Omental fat pad (tissue), 4 donors: ENCODE measurements at places on chromosomes 13 and 19. TPM values are rescaled to one million over a fixed set of nuclear protein-coding genes. Genes with fewer than 3 reads are reported as not detected.

Gene HS6ST3
- 0.09 TPM for total RNA-seq

GRCh38 chr13:21663197-21663596 lies 7.7 kb upstream of the FGF9 start:
- no peak for DNase-seq

Gene PTGIR
- total RNA-seq, result 10.2 TPM

- DNase-seq, result no peak
Measured at GRCh38 chr13:34926508-34926907, 15.6 kb upstream of the NBEA start.

DNA sequence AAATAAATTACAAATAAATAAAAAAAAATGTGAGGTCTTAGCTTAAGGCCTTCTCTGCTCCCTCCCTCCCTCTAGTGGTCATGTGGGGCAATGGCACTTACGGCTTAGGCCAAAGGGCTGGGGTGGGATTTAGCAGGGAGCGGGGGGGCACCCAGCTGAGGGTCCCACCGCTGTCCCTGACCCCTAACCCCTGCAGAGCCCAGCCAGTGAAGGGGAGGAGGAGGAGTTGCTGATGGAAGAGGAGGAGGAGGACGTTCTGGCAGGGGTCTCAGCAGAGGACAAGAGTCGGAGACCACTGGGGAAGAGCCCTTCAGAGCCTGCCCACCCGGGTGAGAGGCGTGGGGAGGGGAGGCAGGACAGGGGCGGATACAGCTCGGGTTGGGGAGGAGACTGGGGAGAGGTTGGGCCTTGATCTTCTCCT lies 9.3 kb downstream of the MPND start:
- DNase-seq, result no peak

DNA sequence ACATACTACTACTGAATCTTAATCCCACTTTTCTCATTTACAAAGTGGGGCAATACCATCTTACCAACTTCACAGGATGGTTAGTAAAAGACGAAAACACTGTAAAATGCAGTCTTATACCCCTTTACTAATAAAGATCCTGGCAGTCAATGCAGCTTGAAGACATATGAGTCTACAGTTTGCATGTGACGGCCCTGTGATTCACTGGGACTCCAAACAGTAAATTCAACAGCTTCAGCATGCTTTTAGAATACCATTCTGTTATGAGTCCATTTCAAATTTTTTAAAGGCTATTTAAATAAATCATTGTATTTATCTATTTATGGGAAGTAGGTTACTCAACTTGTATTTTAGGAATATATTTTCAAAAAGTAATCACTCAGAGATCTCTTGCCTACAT lies 629.1 kb downstream of the LIG4 start:
- DNase-seq, result no peak

DNA sequence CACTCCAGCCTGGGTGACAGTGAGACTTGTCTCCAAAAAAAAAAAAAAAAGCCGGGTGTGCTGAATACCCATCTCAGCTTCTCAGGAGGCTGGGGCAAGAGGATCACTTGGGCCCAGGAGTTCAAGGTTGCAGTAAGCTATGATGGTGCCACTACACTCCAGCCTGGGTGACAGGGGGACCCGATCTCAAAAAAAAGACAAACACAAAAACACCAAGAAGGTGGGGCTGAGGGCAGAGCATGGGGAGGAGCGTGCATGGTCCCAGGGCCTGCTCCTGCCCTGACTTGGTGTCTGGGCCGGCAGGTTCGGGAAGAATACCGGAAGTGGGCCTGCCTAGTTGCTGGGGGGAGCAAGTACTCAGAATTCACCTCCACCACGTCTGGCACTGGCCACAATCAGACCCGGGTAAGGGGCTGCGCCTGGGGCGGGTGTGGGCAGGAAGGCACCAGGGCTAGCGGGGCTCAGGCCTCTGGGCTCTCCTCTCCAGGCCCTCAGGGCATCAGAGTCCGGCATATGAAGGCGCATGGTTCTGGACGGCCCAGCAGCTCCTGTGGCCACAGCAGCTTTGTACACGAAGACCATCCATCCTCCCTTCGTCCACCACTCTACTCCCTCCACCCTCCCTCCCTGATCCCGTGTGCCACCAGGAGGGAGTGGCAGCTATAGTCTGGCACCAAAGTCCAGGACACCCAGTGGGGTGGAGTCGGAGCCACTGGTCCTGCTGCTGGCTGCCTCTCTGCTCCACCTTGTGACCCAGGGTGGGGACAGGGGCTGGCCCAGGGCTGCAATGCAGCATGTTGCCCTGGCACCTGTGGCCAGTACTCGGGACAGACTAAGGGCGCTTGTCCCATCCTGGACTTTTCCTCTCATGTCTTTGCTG lies 11.3 kb downstream of the DDX39A start:
- DNase-seq, result no peak

Gene MYCBP2
- total RNA-seq, result 179 TPM

- no peak for DNase-seq
Measured at GRCh38 chr13:111282425-111282824, 38.0 kb upstream of the TEX29 start.

DNA sequence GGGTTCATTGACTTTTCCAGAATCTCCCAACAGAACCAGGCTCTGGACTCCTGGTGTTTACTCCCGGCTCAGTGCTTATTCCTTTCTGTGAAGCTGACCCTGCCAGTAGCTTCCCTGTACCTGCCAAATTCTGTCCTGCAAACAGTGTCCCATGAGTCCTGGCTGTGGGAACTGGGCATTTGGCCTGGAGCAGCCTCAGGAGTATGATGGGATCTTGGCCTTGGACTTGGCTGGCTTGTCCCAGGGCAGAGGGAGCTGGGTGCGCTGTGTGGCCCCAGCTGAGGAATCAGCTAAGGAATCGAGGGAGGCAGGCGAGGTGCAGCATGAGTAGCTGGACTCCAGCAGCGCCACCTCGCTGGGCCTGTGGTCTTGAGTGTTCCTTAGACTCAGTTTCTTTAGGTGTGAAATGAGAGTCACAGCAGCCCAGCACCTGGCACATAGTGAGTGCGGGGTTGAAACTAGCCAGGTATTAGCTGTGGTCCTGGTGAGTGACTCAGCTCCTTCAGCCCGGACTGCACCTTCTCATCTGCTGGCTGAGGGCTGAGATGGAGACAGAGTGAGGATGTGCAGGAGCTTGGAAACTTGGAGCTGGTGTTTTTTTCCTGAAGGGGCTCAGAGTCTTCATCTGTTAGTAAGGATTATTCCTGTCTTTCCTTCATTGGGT lies 10.4 kb downstream of the CLASRP start:
- no peak for DNase-seq

DNA sequence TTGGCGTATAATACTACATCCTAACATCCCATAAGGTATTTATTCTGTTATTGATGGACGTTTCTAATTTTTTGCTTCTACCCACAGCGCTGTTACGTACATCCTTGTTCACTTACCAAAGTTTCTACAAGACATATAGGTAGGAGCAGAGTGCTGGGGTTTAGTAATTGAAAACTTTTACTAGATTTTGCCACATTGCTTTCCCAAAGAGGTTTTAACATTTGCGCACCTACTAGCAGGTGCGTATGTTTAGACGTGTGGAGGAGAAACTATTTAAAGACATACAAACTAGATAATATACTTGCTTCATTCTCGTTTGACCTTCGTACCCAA lies 559 bp upstream of the RPL21 start:
- no peak for DNase-seq

DNA sequence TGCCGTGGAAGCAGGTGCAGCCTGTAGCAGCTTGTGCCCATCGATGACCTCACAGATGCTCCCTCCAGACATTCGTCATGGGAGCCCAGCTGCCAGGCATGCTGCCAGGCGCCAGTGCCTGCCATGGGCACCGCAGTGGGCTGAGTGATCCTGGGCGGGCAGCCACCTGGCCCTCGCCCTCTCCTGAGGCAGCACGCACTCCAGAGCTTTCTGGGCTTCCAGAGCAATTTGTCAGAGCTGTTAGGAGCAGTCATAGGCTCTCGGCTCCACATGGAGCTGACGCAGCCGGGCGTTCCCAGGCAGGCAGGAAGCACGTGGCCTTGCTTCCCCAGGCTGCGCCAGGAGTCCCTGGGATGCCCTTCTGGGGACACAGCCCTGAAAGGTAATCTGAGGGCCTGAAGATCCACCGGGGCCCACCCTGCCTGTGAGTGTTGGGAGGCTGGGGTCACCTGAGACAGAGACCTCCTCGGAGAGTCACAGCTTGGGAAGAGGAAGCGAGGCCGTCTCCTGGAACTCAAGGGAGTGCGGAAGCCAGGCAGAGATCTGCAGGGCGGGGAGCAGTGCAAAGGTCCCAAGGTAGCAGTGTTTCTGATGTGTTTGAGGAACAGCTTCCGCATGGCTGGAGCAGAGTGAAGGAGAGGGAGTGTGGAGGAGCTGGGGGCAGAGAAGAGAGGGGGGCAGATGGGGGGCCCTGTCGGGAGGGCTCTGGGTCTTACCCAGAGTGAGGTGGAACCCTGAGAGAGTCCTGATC lies 50.6 kb downstream of the DPF1 start:
- DNase-seq, result no peak

DNA sequence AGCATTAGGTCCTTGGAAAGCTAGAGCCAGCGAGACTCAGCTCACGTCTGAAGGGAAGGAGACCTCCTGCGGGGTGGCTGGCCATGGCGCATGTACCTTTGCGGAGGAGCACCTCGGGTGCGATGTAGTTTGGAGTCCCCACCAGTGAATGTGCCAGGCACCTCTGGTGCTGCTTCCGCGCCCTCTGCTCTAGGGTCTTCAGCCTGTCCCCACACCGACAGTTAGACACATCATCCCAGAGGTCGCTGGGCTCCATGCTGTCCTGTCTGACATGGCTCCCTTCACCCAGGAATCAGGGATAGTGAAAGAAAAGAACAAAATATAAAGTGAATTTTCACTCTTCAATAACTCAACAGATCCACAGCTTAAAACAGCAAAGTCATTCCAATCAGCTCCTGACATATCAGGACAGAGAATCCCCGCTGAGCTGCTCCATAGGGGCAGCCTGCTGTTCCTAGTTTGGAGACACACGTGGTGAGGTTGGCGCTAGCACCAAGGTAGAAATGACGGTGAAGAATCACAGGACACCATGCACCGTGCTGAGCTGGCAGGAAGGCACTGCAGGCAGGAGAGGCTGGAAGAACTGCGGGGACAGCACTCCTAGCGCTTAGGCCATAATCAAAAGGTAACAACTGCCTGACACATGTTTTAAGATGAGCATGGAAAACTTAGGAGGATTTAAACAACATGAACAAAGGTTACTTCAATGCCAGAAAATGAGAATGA lies 79.0 kb upstream of the XPO4 start:
- no peak for DNase-seq

Gene CTXN1
- 3.7 TPM for total RNA-seq

Gene NLRP9
- not detected for total RNA-seq
